ENCODE measurements at places on chromosomes 11 and 22. TPM values are rescaled to one million over a fixed set of nuclear protein-coding genes. Genes with fewer than 3 reads are reported as not detected.

DNA sequence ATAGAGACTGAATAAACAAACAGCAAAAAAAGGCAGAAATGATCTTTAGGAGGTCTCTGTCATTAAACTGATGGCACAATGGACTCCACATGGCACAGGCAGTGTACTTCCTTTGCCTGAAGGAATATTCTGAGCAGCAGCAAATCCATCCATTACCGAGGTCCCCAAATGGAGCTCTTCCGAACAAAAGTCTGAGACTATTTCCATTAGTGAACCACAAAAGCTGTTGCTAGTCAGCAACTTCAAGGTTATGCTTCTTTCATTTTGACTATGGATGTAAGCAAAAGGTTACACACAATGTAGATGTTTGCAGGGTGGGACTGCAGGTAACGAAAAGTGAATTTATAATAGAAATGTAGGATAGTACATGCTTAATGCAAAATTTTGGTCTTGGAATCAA, 14.5 kb downstream of the NARS2 start:
- DNase-seq = no peak

DNA sequence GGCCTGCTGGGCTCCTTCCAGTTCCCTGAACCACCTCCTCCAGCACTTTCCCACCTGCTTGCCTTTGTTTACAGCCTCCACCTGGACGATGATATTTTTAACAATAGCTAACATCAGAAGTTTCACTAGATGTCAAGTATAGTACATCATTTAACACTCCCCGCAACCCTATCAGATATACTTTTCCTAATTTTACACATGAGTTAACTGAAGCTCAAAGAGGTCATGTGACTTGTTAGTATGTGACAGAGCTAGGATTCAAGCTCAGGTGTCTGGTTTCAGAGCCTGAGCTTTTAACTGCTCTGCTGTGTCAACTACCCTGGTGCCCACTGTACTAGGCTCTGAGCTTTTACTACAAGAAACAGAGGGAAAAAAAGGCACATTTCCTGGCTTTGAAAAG, 14.3 kb upstream of the HPX start:
- DNase-seq = no peak

The C11orf86 gene
- not detected for total RNA-seq

DNA sequence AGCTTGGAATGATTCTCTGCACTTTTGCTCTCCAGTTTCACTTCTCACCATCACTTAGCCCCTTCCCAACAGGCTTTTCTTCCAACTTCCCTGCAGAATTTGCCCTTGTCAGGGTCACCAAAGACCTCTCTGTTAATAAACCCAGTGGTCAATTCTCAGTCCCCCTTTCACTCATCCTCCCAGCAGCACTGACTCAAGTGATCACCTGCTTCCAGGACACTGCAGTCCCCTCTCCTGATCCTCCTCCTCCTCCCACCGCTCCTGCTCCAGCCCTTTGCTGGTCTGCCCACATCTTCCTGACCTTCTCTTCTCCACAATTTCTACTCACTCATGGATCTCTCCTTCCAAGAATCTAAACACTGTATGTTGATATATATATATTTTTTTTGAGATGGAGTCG, 57.9 kb downstream of the SHISAL1 start:
- no peak for DNase-seq

GRCh38 chr22:39117585-39118191, 20.6 kb downstream of the APOBEC3H start:
- peak; percentile 53 for DNase-seq

DNA sequence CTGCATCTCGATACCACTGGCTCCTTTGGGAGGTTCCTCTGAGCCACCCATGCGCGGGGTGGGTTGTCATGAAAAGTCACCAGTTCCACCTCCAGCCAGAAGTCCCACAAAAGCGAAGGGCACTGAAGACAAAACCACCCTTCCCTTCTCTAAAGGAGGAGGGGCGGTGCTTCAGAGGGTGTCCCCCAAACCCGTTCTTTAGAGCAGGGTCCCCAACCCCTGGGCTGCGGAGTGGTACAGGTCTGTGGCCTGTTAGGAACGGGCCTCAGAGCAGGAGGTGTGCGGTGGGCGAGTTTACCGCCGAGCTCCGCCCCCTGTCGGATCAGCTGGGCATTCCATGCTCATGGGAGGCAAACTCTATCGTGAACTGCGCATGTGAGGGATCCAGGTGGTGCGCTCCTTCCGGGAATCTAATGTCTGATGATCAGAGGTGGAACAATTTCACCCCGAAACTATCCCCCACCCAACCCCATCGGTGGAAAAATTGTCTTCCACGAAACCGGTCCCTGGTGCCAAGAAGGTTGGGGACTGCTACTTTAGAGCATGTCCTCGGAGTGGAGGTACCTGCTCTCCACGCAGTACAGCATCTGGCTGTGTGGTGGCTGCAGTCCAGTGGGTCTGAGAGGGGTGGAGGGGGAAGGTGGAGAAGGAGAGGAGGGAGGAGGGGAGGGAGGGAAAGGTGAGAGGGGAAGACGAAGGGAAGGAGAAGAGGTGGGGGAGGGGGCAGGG, 72.9 kb upstream of the SEPTIN5 start:
- DNase-seq = peak; percentile 50

- peak; percentile 40 for DNase-seq
Measured at GRCh38 chr11:87007963-87008362, 29.8 kb upstream of the TMEM135 start.

The TSGA10IP gene
- total RNA-seq = not detected

- peak; percentile 8 for DNase-seq
Measured at GRCh38 chr11:87779276-87780067, 395.8 kb downstream of the RAB38 start.

DNA sequence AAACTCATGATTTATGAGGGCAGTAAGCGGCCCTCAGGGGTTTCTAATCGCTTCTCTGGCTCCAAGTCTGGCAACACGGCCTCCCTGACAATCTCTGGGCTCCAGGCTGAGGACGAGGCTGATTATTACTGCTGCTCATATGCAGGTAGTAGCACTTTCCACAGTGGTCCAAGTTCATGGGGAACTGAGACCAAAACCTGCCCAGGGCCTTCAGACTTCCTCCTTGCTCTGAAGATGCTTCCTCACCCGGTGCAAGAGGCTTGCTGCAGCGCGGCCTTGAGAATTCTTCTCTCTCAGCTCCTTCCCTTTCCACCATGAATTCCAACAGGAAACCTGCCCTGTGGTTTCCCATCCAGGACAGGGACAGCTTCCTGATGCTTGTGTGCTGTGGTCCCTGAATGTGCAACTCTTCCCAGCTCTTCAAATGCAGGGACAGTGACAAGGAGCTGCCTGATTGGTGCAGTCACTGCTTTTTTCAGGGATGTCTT, 53.9 kb downstream of the GGTLC2 start:
- no peak for DNase-seq

GRCh38 chr11:13861411-13861810, 101.1 kb upstream of the SPON1 start:
- DNase-seq = no peak

DNA sequence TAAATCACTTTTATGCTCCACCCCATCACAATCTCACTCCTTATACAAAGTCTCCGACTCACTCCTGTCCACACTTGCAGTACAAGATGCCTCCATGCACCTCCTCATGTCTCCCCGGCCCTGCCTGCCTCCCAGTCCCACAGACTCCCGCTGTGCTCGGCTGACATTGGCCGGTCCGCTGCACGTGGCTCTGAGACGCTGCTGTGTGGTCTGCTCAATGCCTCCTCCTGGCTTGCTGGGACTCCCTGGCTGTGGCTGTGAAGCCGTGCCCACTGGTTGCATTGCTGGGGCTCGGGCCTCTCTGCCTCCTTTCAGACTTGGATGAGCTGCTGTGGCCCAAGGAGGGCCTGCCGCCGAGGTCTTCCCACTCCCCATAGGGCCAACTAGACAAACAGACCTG, 224.0 kb upstream of the B3GAT1 start:
- no peak for DNase-seq

GRCh38 chr11:45577752-45578151, 87.7 kb downstream of the CHST1 start:
- no peak for DNase-seq

- DNase-seq = no peak
Measured at GRCh38 chr11:60077981-60078380, 10.5 kb upstream of the MS4A2 start.

- DNase-seq = peak; percentile 86
Measured at GRCh38 chr22:50252082-50253045, 1.3 kb upstream of the HDAC10 start.

The KCNJ5 gene
- total RNA-seq = not detected

The ARHGAP8 gene
- 0.54 TPM for total RNA-seq

DNA sequence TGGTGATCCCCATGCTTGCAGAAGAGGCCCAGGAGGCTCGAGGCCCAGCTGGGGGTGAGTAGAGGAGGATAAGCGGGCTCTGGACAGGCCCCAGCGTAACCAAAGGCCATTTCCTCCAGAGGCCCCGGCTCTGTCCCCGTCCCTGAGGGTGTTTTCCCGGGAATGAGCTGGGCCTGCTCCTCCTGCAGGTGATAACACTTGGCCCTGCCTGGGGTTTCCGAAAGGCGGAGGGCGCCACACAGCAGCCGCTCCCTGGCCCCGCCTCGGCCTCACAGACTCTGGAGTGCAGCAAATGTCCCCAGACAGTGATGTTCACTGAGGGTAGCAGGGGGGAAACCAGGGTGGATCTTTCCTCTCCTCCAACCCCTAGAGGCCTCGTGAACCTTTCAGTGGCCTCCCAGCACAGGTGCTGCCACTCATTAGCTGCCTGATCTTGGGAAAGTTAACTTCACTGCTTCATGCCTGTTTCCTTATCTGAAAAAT, 10.5 kb upstream of the MGAT3 start:
- no peak for DNase-seq

DNA sequence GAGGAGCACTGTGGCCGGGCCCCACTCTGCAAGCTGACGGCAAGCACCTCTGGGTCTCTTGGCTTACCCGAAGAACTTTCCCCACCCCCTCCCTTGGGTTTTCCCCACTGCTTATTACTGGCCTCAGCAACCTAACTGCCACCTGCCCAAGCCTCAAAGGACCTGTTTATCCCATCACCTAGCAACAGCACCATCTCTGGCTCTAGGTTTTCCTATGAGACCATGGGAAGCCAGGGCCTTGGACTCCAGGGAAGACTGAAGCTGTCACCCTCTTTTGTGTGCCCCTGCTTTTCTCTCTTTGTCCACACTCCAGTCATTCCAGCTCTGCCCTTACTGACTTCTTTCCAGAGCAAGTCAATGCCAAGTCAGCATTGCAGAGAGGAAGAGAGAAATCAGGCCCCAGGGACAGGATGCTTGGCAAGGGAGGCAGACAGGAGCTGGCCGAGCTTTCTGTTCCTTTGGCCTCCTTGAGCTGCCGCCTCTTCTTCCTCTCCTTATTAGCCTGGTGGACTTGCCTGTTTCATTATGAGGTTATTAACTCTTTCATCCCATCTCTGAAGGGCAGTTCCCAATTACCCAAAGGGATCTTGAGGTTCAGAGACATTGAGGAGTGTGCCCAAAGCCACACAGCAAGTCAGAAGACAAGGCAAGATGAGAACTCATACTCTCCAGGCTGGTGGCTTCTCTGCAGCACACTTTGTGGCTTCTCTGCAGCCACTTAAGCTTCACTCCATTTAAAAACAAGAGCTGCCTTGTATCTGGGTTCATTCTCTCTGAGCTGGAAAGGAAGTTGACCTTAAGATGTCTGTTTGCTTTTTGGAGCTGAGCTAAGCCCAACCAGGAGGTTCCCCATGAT, at the start of gene SMIM35:
Gene SMIM35 (minus strand): TSS at position 51 of the 856 bp plus-strand sequence. CDS start 206 bp downstream, outside the sequence.
- DNase-seq = no peak

- DNase-seq = peak; percentile 63
Measured at GRCh38 chr22:41198027-41198580, 7.0 kb upstream of the L3MBTL2 start.

GRCh38 chr22:29520851-29521250, 32.7 kb downstream of the THOC5 start:
- DNase-seq = peak; percentile 86

DNA sequence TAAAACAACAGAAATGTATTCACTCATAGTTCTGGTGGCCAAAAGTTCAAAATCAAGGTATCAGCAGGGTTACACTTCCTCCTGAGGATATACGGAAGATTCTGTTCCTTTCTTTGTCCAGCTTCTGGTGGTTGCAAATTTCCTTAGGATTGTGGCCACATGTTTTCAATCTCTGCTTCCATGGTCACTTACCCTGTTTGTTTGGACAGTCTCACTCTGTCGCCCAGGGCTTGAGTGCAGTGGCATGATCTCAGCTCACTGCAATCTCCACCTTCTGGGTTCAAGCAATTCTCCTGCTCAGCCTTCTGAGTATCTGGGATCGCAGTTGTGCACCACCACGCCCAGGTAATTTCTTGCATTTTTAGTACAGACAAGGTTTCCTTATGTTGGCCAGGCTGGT, 534.3 kb downstream of the KCNA4 start:
- DNase-seq = no peak

The YPEL4 gene
- 1.7 TPM for total RNA-seq

- no peak for DNase-seq
Measured at GRCh38 chr11:37442576-37442975, 844.5 kb upstream of the RAG2 start.

- DNase-seq = no peak
Measured at GRCh38 chr11:16959602-16960001, 54.6 kb downstream of the PLEKHA7 start.

- DNase-seq = peak; percentile 24
Measured at GRCh38 chr11:78216571-78217287, 28.0 kb downstream of the USP35 start.

DNA sequence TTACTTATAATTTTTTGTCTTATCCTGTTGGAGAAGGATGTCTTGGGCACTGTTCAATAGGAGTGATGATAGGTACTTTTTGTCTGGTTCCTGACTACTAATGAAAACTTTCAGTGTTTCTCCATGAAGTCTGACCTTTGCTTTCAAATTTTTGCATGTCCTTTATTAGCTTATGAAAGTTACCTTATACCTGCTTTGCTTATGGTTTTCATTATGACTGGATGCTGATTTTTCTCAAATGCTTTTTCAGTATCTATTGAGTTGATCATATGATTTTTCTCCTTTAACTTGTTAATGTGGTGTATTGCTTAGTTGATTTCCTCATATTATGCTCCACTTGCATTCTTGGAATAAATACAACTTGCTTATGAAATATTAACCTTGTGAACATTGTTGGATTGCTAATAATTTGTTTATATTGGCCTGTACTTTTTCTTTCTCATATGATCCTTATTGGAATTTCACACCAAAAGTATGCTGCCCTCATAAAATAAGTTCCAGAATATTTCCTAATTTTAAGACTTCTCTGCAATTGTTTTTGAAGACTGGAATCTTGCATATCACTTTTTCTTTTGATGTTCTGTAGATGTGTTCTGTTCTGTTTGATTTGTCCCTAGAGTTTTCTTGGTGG, 85.0 kb upstream of the SC5D start:
- peak; percentile 1 for DNase-seq

GRCh38 chr11:57406337-57406904, 16.0 kb upstream of the PRG2 start:
- DNase-seq = peak; percentile 46

DNA sequence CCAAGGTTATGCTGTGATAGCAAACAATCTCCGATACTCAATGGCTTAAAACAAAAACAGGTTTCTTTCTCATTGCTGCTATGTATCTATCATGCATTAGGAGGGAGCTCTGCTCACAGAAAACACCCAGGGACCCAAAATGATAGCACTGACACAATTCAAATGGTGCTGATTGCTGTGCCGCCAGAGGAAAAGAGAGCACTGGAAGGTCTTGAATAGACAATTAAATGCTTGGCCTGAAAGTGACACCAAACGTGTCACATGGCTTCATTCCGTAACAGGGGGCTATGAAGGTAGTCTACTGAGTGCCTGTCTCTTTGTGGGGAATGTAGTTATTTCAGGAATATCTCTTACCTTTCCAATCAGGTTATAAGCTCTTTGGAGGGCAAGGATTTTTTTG, 94.2 kb downstream of the FAR1 start:
- no peak for DNase-seq

Data from GM23248 (cell line).